ENCODE measurements at places on chromosomes 13 and 19.

DNA sequence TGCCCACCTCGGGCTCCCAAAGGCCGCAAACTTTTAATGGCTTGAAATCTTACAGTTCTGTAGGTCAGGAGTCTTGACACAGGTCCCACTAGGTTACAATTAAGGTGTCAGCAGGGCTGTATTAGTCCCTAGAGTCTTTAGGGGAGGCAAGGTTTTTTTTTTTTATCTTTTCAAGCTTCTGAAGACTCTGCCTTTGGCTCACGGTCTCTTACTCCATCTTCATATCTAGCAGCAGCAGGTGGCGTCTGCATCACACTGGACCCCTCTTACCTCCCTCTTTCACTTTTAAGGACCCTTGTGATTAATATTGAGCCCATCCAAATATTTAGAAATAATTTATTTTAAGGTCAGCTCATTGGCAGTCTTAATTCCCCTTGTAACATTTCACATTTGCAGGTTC lies 11.6 kb downstream of the MIR17HG start:
- no peak for DNase-seq

DNA sequence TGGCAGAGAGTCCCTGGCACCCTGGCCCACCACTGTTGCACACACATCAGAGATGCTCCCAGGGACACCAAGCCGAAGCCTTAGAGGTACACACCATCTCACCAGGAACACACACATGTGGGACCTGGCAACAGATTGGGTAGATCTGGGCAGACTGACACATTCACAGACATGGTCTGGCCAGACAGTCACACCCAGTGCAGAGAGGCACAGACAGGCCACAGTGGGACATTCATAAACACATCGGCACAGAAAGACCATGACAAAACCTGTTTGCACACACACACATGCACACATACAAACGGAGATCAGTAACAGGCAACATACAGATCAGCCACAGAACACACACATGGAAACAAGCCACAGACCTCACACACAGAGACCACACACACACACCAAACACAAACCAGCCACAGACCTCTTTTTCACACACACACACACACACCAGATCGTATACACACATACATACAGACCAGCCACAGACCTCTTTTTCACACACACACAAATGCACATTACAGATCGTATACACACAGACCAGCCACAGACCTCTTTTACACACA lies 6.3 kb upstream of the JUNB start:
- no peak for DNase-seq

DNA sequence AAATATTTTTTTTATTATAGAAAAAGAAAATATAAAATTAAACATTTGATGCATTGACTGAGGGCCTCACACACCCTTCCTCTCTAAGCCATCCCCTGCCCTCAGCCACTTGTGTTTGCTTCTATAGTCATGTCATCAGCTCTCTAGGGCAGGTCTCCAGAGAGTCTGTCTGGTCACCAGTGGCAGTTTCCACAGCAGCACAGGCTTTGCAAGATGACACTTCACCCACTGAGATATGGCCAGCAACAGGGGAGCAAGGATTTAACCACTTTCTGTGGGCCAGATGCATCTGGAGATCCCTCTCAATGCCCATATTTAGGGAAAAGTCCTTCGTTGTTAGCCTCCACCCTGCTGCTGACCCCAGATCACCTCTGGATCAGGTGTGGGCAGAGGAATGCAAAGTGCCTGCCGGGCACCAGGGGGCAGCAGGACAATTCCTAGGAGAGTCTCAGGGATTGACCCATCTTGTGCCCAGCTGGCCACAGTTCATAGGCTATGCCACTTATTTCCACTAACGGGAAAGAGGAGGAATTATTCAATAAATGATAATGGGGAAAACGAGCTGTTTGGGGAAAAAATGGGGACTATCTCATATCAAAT lies 4.8 kb downstream of the ABCC4 start:
- DNase-seq: no peak

DNA sequence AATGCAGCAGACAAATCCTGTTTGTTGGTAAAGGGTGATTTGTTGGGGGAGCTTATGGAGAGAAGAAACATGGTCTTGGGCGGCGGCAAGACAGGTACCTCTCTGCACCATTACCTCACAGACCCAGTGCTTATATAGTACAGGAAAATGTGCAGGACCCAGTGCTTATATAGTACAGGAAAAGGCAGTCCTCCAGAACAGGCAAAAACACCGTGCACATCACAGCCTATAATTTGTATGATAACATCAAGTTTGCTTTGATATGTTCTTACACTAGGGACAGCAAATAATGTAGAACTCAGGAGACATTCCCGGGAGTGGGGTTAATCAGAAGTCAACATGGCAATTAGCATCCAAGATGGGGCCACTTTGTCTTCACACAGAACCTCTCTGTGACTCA lies 20.9 kb downstream of the VAV1 start:
- no peak for DNase-seq

- DNase-seq: no peak
Observed at GRCh38 chr19:38924388-38924787, 6.2 kb downstream of the SARS2 start.

GRCh38 chr13:96090240-96091101 lies 564 bp downstream of the HS6ST3 start:
- DNase-seq: no peak

DNA sequence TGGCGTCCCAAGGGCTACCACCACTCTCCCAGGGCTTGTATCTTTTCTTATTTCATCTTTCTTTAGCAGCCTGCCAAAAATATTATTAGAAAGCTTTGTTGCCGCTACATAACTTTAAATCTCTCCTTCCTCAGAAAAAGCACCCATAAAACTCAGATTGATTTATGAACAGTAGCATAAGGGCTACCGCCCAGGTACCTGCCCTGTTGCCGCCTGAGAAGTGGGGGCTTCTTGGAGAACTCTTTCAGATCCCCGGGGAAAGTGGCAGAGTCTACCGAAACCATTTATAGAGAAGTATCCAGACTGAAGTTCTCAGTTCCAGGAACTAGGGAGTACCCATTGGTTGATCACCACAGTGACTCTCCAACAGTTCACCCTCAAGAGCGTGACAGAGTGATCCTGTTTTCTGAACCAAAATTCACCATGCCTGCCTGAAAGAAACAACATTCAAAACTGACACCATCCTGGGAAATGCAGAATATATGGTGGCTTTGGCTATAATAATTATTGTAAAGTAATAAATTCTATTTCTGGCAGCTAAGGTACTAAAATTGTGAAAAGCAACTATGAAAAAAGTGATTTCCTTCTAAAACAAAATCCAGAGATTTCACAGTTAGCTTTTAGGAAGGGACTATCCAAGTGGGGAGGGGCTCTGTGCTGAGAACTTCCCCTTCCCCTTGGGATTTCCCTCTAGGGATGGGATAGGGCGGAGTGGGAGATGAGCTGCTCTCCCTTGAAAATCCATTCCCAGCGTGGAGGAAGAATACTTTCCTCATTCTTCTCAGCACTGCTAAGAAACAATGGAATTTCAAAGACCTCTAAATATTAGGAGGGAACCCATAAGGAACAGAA lies 877 bp upstream of the N4BP2L1 start:
- DNase-seq: no peak

DNA sequence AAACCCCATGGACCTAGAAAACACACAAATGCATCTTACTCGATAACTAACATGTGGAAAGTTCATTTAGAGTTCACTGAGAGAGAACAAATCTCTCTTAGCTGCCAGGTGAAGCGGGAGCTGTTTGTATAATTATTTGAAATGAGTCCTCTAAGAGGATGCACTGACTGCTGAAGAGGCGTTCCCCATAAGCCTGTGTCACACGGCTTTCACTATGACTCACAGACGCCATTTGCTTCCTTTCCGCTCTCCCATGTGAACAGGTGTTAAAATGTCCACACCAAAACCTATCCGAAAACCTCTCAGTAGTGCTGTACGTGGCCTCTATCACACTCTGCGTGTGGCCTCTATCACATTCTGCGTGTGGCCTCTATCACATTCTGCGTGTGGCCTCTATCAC lies 101.8 kb downstream of the SOX1 start:
- DNase-seq: no peak

- DNase-seq: no peak
Observed at GRCh38 chr19:29836409-29836825, 24.6 kb downstream of the CCNE1 start.

DNA sequence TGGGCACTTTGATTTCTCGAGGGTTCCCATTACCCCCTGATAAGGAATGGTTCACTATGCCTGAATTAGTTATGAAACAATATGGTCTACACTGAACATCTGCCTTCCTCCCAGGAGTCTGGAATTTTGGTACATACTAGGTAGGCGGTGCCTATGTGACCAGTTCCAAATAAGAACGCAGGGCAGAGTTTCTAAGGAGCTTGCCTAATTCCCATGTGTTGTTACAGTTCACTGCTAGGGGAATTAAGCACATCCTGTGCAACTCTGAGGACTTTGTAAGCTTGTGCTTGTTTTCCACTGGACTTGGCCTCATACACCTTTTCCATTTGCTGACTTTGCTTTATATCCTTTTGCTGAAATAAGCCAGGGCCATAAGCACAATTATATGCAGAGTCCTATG lies 29.2 kb downstream of the RBM26 start:
- no peak for DNase-seq

DNA sequence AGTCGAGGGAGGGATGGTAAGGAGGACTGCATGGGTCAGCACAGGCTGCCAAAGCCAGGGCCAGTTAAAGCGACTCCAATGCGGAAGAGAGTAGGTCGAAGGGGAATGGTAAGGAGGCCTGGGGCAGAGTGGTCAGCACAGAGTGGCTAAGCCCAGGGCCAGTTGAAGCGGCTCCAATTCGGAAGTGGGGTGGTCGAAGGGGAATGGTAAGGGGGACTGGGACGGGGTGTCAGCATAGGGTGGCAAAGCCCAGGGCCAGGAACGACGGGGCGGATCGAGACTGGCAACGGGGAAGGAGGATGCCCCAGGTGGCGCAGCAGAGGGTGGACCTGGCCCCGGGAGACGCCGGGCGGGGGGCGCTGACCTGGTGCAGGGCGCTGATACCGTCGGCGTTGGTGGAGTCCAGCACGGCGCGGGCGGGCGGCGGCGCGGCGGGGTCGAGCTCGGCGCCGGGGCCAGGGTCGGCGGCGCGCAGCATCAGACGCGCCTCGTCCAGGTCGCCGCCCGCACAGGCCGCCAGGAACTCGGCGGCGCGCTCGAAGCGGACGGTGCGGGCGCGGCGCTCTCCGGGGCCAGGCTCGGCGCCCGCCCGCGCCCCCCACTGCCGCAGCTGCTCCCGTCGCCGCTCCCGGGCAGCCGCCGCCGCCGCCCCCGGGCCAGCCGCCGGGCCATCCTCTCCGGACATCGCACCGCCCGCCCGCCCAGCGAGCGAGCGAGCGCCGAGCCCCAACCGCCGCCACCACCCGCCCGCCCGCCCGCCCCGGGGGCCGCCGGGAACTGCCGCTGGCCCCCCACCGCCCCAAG lies at the start of gene PPP1R12C:
Gene PPP1R12C (minus strand): TSS at position 779 of the 804 bp plus-strand sequence. CDS start 94 bp downstream, at position 685.
- no peak for DNase-seq

DNA sequence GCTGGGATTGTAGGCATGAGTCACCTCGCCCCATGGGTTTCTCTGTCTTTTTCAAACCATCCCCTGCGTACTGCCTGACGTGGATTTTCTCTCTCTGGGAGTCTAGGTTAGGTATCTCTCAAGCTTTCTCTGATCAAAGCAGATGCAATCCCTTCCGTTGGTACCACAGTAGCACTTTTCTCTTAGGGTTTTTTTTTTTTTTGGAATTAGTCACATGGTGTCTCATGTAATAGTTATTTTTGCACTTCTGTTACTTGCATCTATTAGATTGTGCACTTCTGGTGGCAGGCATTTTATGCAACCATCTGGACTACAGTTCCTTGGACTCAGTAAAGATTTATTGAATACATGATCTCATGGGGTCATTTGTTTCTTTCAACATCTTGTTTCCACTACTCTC lies 72.1 kb downstream of the GPC6 start:
- DNase-seq: no peak

DNA sequence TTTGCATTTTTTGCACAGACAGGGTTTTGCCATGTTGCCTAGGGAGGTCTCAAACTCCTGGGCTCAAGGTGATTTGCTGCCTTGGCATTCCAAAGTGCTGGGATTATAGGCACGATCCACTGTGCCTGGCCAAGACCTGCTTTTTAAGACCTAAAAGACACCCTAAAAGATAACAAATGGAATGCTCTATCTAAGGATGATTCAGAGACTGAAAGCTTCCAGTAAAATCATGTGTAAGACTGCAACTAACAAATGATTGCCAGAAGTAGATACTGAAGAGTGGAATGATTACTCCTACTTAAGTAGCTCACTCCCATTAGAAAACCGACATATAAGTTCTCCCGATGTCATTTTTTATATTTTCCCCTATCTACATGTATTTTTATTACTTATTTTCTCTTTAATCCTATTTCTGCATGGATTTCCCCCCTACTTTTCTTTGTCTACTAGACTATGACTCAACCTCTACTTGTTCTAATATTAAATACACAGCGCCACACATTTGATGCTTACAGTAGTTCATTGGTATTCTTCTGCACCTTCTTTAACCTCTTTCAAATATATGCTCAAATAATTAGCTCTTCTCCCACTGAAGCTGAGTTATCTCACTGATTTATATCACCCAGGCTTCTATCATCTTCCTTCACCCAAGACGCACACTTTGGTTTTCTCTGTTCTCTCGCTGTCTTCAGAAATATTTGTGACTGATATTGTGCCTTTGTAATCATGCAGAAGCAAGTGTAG lies 32.2 kb upstream of the KLF12 start:
- DNase-seq: no peak

DNA sequence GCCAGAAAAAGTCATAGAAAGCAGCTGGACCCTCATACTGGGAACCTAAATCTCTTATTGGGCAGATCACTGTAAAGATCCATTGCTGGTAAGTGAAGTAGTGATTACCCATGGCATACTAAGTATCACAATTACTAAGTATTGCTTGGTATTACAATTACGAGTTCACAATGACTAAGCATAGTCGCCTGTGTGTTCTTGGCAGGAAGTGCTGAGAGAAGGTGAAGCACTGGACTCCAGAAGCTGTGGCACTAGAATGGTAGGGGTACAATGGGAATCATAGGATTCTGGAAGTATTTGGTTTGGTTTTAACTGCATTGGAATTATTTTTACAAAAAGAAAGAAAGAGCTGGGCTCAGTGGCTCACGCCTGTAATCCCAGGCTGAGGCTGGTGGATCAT lies 20.3 kb downstream of the LGALS16 start:
- DNase-seq: no peak

DNA sequence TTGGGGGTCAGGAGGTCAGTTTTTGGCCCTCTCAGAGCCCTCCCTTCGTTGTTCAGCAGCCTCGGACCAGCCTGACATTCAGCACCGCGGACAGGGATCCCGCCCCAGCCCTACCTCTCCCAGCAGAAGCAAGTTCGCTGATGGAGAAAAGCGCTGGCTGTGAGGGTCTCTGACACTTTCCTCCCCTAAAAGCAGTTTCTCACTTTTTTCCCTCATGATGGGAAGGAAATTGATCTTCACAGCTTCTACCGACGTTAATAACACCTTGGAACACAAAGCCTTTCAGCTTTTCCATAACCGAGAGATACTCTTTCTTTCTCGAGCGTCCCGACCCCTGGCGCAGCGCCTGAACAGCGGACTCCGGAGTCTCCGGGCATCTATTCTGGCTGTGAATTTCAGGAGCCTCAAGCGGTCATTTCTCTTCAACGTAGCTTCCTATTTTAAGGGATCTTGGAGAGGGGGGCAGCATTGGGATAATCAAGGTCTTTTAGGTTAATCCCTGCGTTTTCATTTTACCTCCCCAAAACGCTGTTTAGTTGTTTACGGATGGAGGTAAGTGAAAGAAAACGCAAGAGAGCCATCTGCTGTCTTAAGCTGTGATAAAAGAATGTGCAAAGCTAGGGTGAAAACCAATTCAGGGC lies 467.2 kb downstream of the ITGBL1 start:
- peak; percentile 46 for DNase-seq

- DNase-seq: no peak
Observed at GRCh38 chr13:110416131-110417025, 109.3 kb downstream of the COL4A2 start.
